ENCODE measurements at places on chromosomes 5 and 9. TPM values are rescaled to one million over a fixed set of nuclear protein-coding genes. Genes with fewer than 3 reads are reported as not detected.

Gene CATSPER3
- polyA plus RNA-seq = 0.15 TPM

Gene MSX2
- not detected for polyA plus RNA-seq

GRCh38 chr5:145834554-145834916 lies 607 bp downstream of the PRELID2 start:
- no peak for DNase-seq

DNA sequence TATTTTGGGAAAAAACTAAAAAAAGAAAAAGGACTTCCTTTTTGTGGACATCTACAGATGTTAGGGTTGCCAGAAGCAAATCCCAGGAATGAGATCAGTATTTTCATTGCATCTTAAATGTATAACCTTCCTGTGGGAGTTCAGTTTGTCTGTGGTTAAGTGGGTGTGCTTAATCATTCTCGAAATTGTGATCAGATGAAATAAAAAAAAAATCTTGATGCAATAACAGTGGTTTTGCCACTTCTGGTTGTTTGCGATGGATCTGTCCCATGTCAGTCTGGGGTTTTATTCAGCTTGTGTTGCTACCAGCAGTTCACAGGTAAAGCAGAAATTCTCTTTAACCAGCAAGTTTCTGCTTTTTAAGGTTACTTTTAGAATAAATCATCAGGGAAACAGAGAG lies 179.0 kb downstream of the MAN2A1 start:
- no peak for DNase-seq

Measured in CD14-positive monocyte (primary cell).